DND-41 (cell line): ENCODE measurements at places on chromosomes 3 and 15.

DNA sequence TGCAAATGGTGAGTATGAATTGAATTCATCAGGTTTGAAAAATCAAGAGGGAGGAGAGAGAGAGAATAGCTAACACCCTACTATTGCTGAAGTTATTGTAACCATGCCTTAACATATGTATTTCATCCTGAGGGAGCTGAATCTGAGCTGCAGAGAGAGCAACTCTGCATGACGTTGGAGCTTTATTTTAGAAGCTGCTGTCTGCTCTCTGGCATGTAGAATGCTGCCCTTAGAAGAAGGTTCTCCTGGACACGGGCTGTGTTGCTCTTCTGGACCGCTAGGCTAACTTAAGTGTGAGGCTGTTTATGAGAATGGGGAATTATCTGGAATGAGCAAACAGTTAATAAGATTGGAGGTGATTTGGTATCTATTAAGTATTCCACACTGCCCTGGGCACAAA lies 814.6 kb downstream of the AGBL1 start:
- no peak overlapping the region for H3K27ac ChIP-seq
- H3K36me3 ChIP-seq = no peaks in the 10 kb centered on the region
- no peak overlapping the region for H3K4me3 ChIP-seq

DNA sequence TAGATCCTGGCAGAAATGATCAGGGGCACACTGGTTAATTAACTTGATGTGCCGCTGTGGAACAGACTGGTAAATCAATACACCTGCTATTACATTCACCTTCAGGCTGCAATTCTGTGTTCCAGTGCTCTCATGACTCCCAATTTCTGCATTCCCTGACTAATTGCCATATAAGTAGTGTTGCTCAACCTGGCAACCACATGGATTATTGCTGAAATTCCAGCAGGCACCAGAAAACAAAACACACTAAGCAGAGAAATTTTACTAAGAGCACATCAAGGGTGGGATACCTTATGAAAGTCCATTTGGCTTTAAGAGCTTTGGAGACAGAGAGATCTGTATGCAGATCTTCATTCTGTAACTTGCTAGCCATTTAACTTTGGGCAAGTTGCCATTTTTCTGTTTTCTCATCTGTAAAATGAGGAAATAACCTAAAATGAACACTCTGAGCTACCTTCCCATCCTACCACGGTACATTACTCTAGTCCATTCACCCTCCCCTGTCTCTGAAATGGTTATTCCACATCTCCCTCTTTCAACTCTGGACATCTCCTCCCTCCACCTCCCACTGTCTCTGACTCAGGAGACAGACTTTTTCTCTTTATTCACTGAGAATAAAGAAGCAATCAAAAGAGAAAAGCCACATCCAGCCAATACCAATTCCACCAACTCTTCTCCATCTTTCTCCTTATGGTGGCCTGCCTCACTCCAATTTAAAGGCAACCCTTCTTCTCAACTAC lies 54.6 kb downstream of the STAC start:
- DNase-seq = no peak
- peaks cover 5% of the 10 kb centered on the region for H3K27me3 ChIP-seq
- no peaks in the 10 kb centered on the region for H3K36me3 ChIP-seq
- H3K4me1 ChIP-seq = no peaks in the 10 kb centered on the region

DNA sequence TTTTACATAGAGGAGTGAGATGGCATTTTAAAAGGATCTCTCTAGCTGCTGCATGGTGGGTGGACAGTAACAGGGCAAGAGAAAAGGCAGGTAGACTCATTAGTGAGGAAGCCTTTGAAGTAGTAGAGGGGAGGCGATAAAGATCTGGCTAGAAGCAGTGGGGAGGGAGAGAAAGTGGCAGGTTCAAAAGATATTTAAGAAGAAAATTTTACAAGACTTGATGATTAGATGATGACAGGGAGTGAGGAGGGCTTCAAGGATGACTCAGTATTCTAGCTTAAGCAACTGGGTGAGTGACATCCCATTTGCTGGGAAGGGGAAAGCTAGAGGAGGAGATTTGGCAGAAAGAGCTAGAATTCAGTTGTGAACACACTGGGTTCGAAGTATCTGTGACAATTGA lies 3.8 kb upstream of the BRPF1 start:
- DNase-seq = no peak
- peaks cover under 1% of the 10 kb centered on the region; the same call in 1 of the 2 replicates for H3K36me3 ChIP-seq
- peaks cover 14% of the 10 kb centered on the region for H3K4me1 ChIP-seq
- H3K4me3 ChIP-seq = no peak overlapping the region
- no peak overlapping the region for H3K27ac ChIP-seq

- no peak overlapping the region for H3K4me3 ChIP-seq
- no peaks in the 10 kb centered on the region for H3K27me3 ChIP-seq
- no peak overlapping the region for H3K27ac ChIP-seq
- H3K4me1 ChIP-seq = peaks cover 1% of the 10 kb centered on the region; the same call in 1 of the 2 replicates
- DNase-seq = no peak
- H3K36me3 ChIP-seq = no peaks in the 10 kb centered on the region
These were observed 184.8 kb downstream of the SHQ1 start for GRCh38 chr3:72663429-72663828.

DNA sequence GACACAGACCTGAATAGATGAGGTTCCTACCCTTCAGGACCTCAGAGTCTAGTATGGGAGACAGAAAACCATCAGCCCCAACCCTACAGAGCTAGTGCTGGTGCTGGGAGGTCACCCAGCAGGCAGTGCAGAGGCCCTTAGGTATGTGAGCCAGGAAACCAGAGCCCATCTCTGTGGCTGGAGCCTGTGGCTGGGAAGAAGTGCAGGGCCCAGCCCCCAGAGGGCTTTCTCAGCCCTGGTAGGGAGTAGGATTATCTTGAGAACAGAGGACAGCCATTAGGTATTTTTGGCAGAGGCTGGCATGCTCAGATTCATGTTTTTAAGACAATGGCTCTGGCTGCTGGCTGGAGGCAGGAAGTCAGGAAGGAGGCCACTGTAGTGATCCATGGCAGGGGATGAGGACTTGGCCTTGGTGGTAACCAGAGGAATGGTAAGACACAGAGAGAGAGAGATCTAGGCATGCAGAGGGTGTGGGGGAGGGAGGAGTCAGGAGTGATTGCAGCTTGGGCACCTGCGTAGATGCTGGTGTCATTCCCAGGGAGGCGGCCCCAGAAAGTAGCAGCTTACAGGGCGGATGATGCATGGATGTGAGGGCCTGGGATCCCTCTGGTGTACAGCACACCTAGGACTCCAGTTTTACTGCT lies 220.9 kb upstream of the EIF1B start:
- H3K4me3 ChIP-seq = no peak overlapping the region
- DNase-seq = no peak
- H3K27ac ChIP-seq = no peak overlapping the region
- H3K36me3 ChIP-seq = no peaks in the 10 kb centered on the region

DNA sequence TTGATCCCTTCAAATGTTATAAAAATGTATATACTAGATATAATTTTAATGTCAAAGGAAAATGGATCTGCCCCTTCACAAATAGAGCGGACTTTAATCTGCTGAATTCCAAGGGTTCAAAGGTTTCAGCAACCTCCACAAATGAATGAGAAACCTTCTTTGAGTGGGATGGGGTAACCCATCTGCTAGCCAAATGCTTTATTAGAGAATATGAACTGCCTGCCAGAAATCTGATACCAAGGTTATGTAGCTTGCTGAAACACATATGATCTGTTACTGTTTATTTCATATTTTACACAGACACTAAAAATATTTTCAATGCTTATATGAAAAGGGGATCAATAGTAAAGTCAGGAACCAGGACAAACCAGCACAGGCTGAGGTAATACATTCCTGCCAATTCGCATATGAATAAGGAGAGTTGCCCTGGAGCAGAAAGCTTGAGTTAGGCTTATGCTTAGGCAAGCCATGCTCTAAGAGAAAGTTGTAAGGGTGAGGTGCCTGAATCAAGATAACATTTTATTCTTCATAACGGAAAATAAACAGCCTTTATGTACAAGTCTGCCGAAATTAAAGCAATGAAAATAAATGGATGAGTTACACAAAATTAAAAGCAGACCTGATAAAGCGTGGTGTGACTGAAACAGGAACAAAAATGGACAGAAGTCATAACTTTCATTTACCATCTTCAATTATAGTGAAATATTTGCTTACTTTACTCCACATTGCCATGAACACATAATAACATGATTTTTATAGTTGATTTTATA lies 26.5 kb downstream of the PLOD2 start:
- no peak for DNase-seq
- no peak overlapping the region for H3K27ac ChIP-seq
- H3K4me3 ChIP-seq = no peak overlapping the region
- H3K36me3 ChIP-seq = no peaks in the 10 kb centered on the region
- H3K4me1 ChIP-seq = no peaks in the 10 kb centered on the region
- no peaks in the 10 kb centered on the region for H3K27me3 ChIP-seq

- no peak overlapping the region for H3K27ac ChIP-seq
- no peaks in the 10 kb centered on the region for H3K36me3 ChIP-seq
- H3K4me1 ChIP-seq = no peaks in the 10 kb centered on the region
- peaks cover 2% of the 10 kb centered on the region for H3K27me3 ChIP-seq
- no peak for DNase-seq
These were observed 15.3 kb downstream of the CHDH start for GRCh38 chr3:53830944-53831343.

GRCh38 chr3:4394048-4394447 lies 73.0 kb downstream of the SUMF1 start:
- H3K4me1 ChIP-seq = peaks cover 7% of the 10 kb centered on the region; the same call in 1 of the 2 replicates
- H3K36me3 ChIP-seq = 0 out of 2 replicates have a peak, but pooled peaks cover 3% of the 10 kb centered on the region
- H3K27me3 ChIP-seq = no peaks in the 10 kb centered on the region
- DNase-seq = peak; percentile 17

- no peak for DNase-seq
- H3K27ac ChIP-seq = no peak overlapping the region
- H3K36me3 ChIP-seq = peaks cover 65% of the 10 kb centered on the region
- H3K4me1 ChIP-seq = peaks cover 16% of the 10 kb centered on the region
- no peaks in the 10 kb centered on the region for H3K27me3 ChIP-seq
These were observed 3.7 kb upstream of the FAM131A start for GRCh38 chr3:184333700-184334099.

- no peaks in the 10 kb centered on the region for H3K4me1 ChIP-seq
- H3K27ac ChIP-seq = no peak overlapping the region
- no peaks in the 10 kb centered on the region for H3K27me3 ChIP-seq
These were observed 54.1 kb upstream of the TIPARP start for GRCh38 chr3:156620260-156620659.

DNA sequence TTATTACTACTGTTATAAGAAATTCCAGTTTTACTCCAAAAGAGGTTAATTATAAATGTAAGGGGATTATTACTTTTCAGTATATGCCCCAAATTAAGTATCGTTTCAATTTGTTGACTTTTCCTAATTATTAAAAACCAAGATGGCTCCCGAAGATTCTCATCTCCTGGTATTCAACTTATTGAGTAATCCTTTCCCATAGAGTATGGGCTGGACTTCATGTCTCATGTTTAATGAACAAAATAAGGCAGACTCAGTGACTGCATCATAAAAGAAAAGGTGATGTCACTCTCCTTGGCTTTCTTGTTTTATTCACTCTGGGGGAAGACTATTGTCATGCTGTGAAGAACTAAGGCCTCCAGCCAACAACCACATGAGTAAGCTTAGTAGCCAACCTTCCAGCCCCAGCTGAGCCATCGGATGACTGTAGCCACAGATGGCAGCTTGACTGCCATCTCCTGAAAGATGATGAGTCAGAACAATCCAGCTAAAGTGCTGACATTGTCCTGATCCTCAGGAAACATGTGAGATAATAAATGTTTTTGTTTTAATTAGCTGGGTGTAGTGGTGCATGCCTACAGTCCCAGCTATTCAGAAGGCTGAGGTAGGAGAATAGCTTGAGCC lies 17.3 kb downstream of the IGF2BP2 start:
- DNase-seq = no peak
- no peaks in the 10 kb centered on the region for H3K4me1 ChIP-seq
- peaks cover 9% of the 10 kb centered on the region for H3K27me3 ChIP-seq

GRCh38 chr3:41629072-41629471 lies 332.8 kb downstream of the ULK4 start:
- no peak overlapping the region for H3K4me3 ChIP-seq
- no peaks in the 10 kb centered on the region for H3K36me3 ChIP-seq
- H3K27me3 ChIP-seq = no peaks in the 10 kb centered on the region
- DNase-seq = no peak

DNA sequence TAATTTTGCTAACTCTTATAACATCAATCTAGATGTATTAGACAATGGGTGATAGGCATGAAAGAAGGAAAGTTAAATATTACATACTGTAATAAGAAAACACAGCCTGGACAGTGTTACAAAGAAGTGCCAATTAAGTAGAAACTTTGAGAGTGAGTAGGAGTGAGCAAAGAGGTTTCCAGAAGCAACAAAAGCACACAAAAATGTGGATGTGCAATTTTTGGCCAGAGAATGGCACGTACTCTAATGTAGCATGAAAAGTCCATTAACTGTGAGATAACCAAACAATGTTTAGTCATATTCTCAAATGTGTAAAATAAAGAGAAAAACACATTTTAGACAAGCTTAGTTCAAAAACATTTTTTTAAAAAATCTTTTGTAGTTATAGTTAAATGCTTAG lies 567.3 kb downstream of the ROBO1 start:
- H3K36me3 ChIP-seq = no peaks in the 10 kb centered on the region
- H3K4me3 ChIP-seq = no peak overlapping the region
- H3K4me1 ChIP-seq = no peaks in the 10 kb centered on the region
- H3K27ac ChIP-seq = no peak overlapping the region
- H3K27me3 ChIP-seq = no peaks in the 10 kb centered on the region
- no peak for DNase-seq

DNA sequence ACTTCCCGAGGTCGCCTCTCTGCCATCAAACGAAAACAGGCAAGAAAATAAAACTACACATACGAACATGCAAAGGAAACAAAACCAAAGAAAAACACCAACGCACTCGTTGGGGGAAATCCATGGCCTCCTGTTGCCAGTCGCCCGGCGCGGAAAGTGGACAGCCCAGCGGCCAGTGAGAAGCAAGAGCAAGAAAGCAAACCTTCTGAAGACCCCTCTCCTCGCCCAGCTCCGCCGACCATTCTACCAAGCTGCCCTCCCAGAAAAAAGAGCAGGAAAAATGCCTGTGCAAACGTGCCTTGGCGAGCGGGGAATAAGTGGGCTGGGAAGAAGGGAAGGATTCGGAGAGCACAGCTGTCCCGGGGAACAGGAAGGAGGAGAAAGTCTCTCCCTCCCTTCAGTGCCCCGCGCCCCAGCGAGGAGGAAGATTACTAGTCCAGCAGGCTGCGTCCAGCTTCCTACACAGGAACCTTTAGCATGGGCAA lies 802 bp upstream of the NECTIN3 start:
- peaks cover 36% of the 10 kb centered on the region for H3K4me1 ChIP-seq
- no peaks in the 10 kb centered on the region for H3K27me3 ChIP-seq

- peaks cover 45% of the 10 kb centered on the region; the same call in 1 of the 2 replicates for H3K36me3 ChIP-seq
- peaks cover 19% of the 10 kb centered on the region for H3K4me1 ChIP-seq
- no peak for DNase-seq
These were observed 86.8 kb downstream of the SHQ1 start for GRCh38 chr3:72761410-72761809.

- H3K4me3 ChIP-seq = no peak overlapping the region
- no peaks in the 10 kb centered on the region for H3K27me3 ChIP-seq
- H3K36me3 ChIP-seq = no peaks in the 10 kb centered on the region
- H3K4me1 ChIP-seq = no peaks in the 10 kb centered on the region
- H3K27ac ChIP-seq = no peak overlapping the region
- DNase-seq = no peak
These were observed 132.4 kb downstream of the SNRK start for GRCh38 chr3:43418601-43419272.
